ENCODE measurements at places on chromosomes 3 and 15. TPM values are rescaled to one million over a fixed set of nuclear protein-coding genes. Genes with fewer than 3 reads are reported as not detected.

NANOGP8 gene
- 1.5 TPM for total RNA-seq

ATP10A gene
- total RNA-seq: 0.59 TPM

CHAC1 gene
- 2.4 TPM for total RNA-seq

NTRK3 gene
- 2.4 TPM for total RNA-seq

BLM gene
- total RNA-seq: 35.2 TPM

CHDH gene
- total RNA-seq: 1.5 TPM

GOLGA8S gene
- total RNA-seq: not detected

CX3CR1 gene
- total RNA-seq: not detected

CASR gene
- total RNA-seq: not detected

GAP43 gene
- 5.0 TPM for total RNA-seq

ZPLD1 gene
- 0.31 TPM for total RNA-seq

PDCD10 gene
- 63.9 TPM for total RNA-seq

CTXND1 gene
- not detected for total RNA-seq

SCAANT1 gene
- total RNA-seq: not detected

OIP5 gene
- 80.9 TPM for total RNA-seq

NR2C2 gene
- 57.3 TPM for total RNA-seq

USP4 gene
- 17.7 TPM for total RNA-seq

MORC1 gene
- total RNA-seq: not detected

SPRED1 gene
- total RNA-seq: 32.3 TPM

ANKRD63 gene
- not detected for total RNA-seq

ITIH1 gene
- total RNA-seq: not detected

SAMMSON gene
- total RNA-seq: not detected

GOLGA8T gene
- total RNA-seq: not detected

CLDN1 gene
- total RNA-seq: 0.34 TPM

RLBP1 gene
- 1.3 TPM for total RNA-seq

CHST2 gene
- 10.3 TPM for total RNA-seq

ITPKA gene
- total RNA-seq: 0.09 TPM

C2CD4A gene
- total RNA-seq: not detected

KNG1 gene
- total RNA-seq: not detected

SPSB4 gene
- total RNA-seq: 10.7 TPM

ZNF662 gene
- not detected for total RNA-seq

LHFPL4 gene
- 2.7 TPM for total RNA-seq

MCCC1 gene
- total RNA-seq: 34.9 TPM

ZIC1 gene
- total RNA-seq: 0.84 TPM

CCDC39 gene
- 3.3 TPM for total RNA-seq

SLC12A1 gene
- total RNA-seq: not detected

SNTN gene
- total RNA-seq: not detected

ZBBX gene
- total RNA-seq: 7.4 TPM

SLC24A5 gene
- not detected for total RNA-seq

SCG5 gene
- total RNA-seq: 69.4 TPM
